ENCODE measurements at places on chromosomes 1 and 21.

GRCh38 chr1:27392778-27393635, 585 bp downstream of the GPR3 start:
- DNase-seq = no peak

DNA sequence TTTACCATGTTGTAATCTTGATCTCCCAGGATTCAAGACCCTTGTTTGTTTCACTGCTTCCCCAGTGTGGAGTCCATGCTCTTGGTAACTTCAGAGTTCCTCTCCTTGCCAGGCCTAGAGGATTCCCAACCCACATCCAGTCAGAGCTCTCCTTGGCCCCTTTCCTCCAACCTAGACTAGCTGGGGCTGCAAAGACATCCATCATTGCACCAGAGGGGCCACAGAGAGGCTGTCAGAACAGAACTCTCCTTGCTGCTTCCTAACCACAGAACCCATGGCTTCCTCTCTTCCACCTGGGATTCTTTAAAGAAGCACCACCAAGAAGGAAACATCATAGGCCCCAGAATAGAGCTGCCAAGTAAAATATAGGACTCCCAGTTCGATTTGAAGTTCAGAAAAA, 81.0 kb downstream of the HMGB4 start:
- no peak for DNase-seq

DNA sequence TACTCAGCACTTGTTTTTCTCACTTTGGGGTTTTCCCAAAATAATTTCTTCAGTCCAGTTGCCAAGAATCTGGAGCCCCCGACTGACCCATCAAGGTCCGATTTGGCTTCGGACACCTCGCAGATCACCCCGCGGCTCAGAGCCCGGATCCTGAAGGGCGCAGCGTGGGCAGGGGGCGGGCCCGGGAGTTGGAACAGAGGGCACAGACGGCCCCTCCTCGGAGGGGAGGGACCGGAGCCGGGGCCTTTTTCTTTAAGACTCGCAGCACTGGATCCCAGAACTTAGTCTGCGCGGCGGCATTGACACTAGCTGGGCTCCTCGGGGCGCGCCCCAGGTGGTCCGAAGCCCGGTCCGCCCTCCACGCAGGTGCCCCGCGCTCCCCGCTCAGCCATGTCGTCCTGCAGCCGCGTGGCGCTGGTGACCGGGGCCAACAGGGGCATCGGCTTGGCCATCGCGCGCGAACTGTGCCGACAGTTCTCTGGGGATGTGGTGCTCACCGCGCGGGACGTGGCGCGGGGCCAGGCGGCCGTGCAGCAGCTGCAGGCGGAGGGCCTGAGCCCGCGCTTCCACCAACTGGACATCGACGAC, at the start of gene CBR3:
Gene CBR3 (plus strand): TSS at position 277 of the 588 bp plus-strand sequence. CDS start 114 bp downstream, at position 391.
- peak; percentile 47 for DNase-seq

- no peak for DNase-seq
Measured at GRCh38 chr1:112510340-112510739, 1.6 kb downstream of the WNT2B start.

GRCh38 chr1:59999006-59999405, 72.4 kb upstream of the CYP2J2 start:
- DNase-seq = peak; percentile 39

GRCh38 chr1:22750685-22751051, 40.0 kb downstream of the EPHB2 start:
- no peak for DNase-seq

- DNase-seq = peak; percentile 69
Measured at GRCh38 chr1:155889566-155889965, 21.6 kb downstream of the RIT1 start.

- no peak for DNase-seq
Measured at GRCh38 chr1:84426376-84426775, 28.1 kb downstream of the DNASE2B start.

DNA sequence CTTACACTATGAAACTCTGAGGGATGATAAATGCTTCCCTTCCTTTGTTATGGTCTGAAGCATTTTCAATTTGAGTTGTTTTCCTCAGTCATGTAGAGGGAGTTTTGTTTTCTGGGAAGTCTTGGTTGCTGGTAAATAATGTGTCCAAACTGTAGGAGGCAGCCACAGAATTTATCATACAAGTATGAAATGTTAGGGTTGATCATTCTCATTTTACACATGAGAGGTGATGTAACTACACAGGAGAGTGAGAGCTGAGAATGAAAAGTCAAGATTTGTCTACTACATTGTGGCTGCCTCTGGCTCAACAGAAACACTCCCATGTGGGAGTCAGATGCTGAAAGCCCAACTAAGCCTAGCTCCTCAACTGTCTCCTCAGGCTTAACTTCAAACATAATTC, 182.5 kb upstream of the SGIP1 start:
- peak; percentile 46 for DNase-seq

DNA sequence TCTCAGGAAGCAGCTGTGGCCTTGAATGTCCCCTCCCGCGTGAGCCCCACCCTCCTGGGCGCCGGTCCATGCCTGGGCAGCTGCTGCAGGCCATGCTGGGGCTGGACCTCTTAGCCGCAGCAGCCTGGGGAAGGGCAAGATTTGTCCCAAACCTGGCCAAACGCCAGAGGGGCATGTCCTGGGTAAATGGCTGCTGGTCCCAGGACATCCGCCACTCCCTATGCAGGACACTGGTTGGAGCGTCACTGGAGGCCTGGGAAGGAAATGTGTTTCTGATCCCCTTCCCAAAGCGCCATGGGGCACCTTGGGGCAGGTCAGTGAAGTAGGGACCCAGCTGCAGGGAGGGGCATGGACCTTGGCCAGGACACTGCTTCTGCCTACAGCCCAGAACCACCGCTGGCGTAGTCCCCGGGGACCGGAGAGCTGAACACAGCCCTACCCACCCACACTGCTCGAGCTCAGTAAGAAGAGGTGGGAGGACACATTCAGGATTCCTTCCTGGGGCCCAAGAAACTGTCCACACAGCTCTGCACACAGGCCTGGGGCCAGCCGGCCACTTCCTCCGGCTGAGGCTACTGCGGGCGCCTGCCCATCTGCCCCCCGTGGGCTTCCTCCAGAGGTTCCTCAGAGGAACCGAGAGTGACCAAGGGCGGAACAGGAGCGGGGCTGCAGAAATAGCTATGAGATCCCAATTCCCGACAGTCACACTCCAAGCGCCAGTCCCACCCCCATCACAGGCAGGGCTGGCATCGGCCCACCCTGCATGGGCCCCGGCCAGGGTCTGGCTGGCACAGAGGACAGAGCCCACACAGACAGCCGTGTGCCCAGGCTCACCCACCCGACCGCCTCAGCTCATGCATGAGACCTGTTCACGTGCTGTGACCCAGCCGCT, 10.8 kb upstream of the PLEKHG5 start:
- DNase-seq = no peak
